ENCODE measurements at places on chromosomes 7 and 10.

- DNase-seq: no peak
Observed at GRCh38 chr7:131027287-131027773, 293.3 kb upstream of the KLF14 start.

DNA sequence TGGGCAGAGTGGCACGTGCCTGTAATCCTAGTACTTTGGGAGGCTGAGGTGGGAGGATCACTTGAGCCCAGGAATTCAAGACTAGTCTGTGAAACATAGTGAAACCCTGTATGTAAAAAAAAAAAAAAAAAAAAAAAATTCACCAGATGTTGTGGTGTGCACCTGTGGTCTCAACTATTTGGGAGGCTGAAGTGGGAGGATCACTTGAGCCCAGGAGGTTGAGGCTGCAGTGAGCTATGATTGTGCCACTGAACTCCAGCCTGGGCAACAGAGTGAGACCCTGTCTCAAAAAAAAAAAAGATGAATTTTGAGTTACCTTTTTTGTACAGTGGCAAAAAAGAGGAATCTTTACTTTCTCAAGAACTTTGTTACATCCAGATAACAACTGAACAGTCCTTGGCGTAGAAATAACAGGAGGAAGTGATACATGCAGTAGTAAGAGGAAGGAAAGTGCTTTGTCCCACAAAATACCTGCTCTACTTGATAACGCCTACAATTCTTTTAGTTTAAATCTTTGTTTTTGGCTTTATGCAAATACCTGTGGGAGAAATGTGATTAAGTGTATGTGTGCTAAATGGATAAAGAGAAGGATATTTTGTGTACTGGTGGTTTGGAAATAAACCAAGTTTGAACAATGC is 29.3 kb downstream of the SPAG6 start:
- DNase-seq: no peak

DNA sequence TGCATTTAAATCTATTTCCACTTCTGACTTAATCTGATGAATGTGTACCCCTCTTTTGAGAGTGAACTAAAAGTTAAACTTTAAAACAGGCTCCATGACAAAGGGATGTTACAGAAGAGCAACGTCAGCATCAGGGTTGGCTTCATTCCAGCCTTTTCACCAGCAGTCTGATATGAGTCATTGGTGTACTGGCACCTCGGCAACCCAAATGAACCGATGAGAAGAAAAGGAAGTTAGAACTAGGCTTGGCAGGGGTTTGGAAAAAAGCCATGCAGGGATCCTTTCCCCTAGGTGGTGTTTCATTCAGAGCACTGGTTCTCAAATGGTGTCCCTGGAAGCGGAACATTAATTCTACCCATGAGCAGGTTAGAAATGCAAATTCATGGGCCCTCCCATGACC is 53.6 kb downstream of the SEC61G start:
- DNase-seq: no peak

- no peak for DNase-seq
Observed at GRCh38 chr7:106050002-106050745, 61.9 kb downstream of the SYPL1 start.

DNA sequence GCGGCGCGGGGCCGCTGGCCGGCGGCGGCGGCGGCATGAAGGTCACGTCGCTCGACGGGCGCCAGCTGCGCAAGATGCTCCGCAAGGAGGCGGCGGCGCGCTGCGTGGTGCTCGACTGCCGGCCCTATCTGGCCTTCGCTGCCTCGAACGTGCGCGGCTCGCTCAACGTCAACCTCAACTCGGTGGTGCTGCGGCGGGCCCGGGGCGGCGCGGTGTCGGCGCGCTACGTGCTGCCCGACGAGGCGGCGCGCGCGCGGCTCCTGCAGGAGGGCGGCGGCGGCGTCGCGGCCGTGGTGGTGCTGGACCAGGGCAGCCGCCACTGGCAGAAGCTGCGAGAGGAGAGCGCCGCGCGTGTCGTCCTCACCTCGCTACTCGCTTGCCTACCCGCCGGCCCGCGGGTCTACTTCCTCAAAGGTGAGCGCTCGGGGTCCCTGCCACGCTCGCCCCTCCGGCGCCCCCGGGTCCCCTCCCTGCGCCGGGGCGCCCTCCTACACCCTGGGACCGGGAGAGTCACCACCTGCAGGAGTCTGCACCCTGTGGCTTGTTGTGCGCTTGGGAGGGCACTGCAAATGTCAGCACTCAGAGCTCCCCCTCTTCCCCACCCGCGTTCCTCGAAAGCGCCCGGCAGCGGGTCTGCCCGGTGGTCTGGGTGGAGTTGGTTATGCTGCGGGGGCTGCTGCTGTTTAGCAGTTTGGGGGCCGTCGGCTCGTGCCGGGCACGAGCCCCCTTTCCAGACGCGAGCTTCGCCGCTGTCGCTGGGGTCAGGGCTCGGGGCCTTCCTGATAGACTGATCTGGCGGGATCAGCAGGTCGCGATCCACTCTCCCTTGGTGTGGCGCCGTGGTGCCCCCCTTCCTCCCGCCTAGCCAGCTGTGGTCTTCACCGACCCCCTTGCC is 627 bp downstream of the DUSP5 start:
- peak; percentile 65 for DNase-seq

DNA sequence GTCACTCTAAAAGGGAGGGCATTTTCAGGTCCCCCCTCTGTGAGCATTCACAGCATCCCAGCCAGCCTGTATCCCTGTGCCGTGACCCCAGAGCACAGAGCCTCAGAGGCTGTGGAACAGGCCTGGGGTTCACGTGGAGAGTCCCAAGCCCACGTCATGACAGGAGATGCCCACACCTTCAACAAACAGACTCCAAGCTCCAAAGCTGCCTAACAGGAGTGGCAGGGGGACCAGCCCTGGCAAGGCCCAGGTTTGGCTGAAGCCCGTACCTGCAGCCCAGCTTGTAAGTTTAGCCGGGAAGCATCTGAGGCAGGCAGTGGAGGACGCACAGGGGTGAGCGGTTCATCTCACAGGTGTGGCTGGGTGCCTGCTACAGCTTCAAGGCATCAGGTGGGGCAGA is 33.5 kb downstream of the LHPP start:
- no peak for DNase-seq

DNA sequence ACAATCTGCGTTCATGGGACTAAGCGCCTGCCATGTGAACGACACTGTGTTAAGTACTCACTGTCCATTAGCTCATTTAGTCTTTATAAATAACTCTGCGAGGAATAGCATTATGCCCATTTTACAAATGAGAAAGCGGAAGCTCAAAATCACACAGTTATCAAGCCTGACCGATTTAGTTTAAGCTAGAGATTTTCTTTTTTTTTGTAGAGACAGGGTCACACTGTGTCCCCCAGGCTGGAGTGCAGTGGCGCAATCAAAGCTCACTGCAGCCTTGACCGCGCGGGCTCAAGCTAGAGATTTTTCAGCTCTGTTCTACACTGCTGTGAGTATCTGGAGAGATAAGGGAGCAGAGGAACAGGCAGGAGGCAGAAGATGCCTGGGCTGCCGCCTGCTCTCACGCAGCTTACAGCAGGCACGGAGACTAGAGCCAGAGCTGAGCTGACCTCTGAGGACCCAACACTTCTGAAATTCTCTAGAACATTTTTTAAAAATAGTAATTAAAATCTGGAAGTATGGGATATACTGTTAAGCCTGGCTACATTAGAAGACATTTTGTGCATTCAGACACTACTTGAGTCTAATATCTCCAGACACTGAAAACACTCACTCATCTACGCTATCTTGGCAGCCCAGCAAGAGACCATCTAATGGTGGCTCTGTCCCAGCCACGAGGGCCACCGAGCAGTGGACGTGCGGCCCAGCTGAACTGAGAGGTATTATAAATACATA is 38.7 kb downstream of the GNA12 start:
- no peak for DNase-seq

DNA sequence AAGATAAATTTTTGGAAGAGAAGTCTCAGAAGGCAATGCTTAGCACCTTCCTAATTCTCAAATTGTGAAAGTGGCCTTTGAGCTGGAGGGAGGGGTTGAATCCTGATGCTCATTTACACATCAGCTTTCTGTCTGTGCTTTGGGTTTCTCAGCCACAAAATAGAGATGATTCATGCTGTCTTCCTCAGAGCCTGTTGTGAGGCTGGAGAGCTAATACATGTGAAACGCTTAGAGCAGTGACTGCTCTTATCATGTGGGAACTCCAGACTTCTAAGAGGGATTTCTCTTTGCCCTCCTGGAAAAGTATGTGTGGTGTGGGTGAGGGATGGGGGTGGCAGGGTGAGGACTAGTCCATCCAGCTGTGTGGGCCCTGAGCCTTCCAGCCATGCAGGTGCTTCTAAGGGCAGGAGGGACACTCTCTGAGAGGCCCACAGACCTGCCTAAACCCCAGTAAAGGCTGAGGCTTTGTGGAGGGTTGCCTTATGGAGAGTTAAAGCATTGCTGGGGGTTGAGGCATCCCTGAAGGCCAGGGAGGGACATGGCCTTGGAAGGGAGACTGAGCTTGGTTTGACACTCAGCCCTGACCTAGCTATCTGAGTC is 4.8 kb upstream of the EVX1 start:
- no peak for DNase-seq

DNA sequence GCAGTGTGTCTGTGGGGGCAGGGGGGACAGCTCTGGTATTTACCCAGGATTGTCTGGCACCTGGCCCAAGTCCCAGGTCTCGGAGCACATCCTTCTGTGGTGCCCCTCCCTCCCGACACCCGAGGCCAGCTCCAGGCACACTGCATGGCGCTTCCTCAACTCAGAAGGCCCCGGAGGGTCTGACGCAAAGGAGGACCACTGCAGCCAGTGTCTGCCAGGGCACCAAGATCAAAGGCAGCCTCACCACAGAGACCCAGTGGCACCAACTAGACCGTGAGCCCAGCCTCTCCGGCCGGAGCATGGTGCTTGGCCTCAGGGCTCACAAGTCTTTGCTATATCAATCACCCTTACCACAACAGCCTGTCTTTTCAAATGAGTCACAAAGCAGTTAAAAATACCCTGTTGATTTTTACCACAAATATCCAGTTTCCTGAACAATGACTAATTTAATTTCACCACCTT is 99.3 kb upstream of the DDC start:
- no peak for DNase-seq

- DNase-seq: no peak
Observed at GRCh38 chr7:28570113-28570969, 158.0 kb downstream of the CREB5 start.

GRCh38 chr10:110919971-110920881 is 822 bp downstream of the SHOC2 start:
- peak; percentile 65 for DNase-seq

- DNase-seq: no peak
Observed at GRCh38 chr7:128112781-128113221, 81.6 kb upstream of the LRRC4 start.

GRCh38 chr7:55240418-55241142 is 124.6 kb upstream of the LANCL2 start:
- no peak for DNase-seq

- no peak for DNase-seq
Observed at GRCh38 chr10:80861882-80862281, 324.2 kb downstream of the SH2D4B start.

DNA sequence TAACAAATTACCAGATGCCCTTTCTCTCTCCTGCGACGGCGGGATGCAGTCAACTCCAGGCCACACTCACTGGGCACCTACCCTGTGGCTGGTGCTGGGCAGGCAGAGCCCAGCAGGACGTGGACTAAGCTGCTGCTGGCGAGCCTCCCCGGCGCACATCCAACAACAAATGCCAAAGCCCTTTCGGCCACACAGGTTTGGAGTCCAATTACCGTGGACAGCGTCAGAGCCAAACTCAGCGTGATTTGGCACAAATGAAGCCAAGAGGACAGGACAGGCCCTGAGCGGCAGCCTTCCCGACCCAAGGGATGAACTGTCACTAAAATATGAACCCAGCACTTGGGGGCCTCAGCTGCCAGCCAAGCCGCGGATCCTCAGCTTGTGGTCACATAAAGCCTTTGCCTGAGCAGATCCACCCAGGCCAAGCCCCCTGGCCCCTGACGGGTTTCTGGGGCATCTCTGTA is 28.4 kb downstream of the DAGLB start:
- DNase-seq: peak; percentile 53

- DNase-seq: no peak
Observed at GRCh38 chr7:2317556-2318293, 3.5 kb upstream of the SNX8 start.

GRCh38 chr7:151792086-151792485 is 84.8 kb downstream of the PRKAG2 start:
- DNase-seq: no peak

GRCh38 chr10:69633673-69634635 is 3.9 kb downstream of the FAM241B start:
- no peak for DNase-seq

DNA sequence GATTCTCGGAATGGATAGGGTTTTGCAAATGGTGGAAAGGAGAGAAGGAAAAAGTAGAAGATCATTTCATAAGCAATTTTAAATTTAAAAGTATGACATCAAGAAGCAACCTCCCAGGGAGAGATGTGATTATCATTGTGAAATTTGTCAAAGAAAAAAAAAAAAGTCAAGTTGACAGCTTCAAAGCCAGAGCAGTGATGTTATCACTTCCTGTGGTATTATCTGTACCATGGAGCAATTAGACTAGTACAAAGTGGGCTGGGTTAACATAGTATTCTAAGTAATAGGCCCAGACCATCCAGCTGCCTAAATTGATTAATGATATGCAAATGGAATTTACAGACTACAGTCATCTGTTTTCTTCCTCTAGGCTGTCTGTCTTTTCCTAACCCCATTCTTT is 84.0 kb upstream of the NPY start:
- DNase-seq: no peak

DNA sequence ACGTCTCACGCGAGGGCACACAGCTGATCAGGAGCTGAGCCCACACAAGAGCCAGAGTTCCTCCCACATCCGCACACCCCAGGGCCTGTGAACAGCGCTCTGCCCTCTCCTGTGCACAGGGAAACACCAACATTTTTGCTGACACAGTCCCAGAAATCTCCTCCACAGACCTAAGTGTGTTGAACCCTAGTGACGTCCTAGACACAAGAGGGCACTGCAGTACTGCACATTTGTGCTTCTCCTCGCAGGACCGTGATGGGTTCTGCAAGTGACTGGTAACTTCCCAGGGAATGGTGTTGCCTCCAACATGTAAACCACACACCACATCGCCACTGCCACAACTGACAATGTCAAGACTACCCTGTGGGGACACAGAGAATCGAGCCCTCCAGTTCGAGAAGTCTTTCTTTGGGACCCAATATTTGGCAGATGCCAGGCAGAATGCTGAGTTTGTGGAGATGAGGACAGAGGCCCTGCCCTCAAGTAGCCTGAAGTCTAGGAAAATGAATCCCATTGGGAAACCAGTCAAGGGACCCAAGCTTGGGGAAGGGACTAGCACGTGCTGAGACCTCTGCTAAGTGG is 170.3 kb downstream of the PAXIP1 start:
- no peak for DNase-seq

GRCh38 chr10:97450828-97451227 is 4.9 kb downstream of the ZDHHC16 start:
- no peak for DNase-seq

GRCh38 chr7:7330997-7331396 is 148.7 kb downstream of the C1GALT1 start:
- DNase-seq: no peak

GRCh38 chr10:6564367-6564766 is 15.7 kb downstream of the PRKCQ start:
- no peak for DNase-seq

- no peak for DNase-seq
Observed at GRCh38 chr7:14924398-14924797, 21.8 kb upstream of the DGKB start.

- DNase-seq: no peak
Observed at GRCh38 chr10:52956861-52957260, 184.3 kb upstream of the MBL2 start.

- no peak for DNase-seq
Observed at GRCh38 chr10:125817337-125817946, 5.6 kb downstream of the UROS start.

Data from right hindlimb (tissue), 1 donor.